NCI-H2171 treated with DMSO at 0.1 percent for 48 hours (cell line): ENCODE measurements at places on chromosomes 4 and X.

DNA sequence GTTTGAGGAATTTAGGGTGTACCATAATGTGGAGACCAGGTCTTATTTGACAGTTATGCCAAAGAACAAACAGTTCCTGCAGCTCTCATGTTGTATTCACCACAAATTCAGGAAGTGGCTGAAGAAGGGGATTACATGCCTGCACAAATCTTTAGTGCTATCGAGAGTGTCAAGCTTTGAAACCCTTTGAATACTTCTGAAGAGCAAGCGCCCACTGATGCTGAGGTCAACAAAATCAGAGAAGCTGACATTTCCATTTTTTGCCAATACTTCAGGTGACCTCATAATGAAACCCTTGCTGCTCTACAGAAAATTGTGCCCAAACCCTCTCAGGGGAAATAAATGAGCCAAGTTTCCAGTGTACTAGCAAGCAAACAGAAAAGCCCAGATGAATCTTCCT is 28.4 kb downstream of the PAK3 start:
- DNase-seq: no peak

- no peak for DNase-seq
These were observed 195.7 kb upstream of the IL1RAPL1 start for GRCh38 chrX:28391528-28391927.

DNA sequence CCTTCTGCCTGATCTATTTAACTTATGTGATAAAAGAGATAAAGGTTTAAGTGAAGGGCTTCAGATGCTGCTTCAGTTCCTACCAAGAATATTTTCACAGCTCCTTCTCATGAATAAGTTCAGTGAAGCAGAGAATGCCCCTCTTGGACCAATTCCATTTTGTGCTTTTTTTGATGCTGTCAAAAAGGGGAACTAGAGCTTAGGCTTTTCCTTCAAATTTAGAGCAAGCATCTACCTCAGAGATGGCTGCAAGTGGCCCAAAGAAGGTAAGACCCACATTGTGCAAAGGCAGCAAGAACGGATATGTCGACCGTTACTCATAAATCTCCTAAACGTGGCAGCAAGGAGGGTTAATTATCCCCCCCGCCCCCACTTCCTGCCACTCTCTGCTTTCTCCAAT is 4.5 kb downstream of the CHRDL1 start:
- no peak for DNase-seq

GRCh38 chr4:40228497-40229365 is 31.9 kb downstream of the RHOH start:
- DNase-seq: no peak

GRCh38 chr4:47533689-47534347 is 48.7 kb downstream of the ATP10D start:
- no peak for DNase-seq
